Activated naive CD4-positive, alpha-beta T cell treated with anti-CD3 and anti-CD28 coated beads for 36 hours (primary cell): ENCODE measurements at places on chromosomes 11 and 22. TPM values are rescaled to one million over a fixed set of nuclear protein-coding genes. Genes with fewer than 3 reads are reported as not detected.

DNA sequence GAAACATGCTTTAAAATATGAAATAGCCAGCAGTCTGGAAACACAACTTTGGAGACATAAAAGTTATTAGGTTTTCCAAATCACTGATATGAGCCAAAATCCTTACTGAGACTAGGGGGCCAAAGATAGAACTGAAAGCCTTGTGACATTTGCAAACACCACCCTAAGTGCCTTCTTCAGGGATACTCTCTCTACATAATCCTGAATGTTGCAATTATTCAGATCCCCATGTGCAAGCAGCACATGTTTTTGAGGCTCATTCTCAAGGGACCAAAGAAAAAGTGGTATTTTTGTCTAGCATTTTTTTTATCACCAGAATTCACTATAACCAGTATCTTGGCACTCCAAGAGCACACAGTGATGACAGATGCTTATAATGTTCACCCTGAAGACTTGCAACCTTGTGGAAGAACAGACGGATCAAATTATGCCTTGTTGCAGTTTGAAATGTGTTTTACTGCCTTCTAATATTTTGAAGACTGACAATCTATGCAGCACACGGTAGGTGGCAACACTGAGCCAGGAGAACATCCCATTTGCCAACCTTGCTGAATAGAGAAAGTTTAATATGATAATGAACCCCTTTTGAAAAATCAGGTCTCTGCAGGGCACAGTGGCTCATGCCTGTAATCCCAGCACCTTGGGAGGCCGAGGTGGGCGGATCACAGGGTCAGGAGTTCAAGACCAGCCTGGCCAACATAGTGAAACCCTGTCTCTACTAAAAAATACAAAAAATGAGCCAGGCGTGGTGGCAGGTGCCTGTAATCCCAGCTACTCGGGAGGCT lies 78.5 kb downstream of the PLEKHA7 start:
- DNase-seq, result peak; percentile 53

DNA sequence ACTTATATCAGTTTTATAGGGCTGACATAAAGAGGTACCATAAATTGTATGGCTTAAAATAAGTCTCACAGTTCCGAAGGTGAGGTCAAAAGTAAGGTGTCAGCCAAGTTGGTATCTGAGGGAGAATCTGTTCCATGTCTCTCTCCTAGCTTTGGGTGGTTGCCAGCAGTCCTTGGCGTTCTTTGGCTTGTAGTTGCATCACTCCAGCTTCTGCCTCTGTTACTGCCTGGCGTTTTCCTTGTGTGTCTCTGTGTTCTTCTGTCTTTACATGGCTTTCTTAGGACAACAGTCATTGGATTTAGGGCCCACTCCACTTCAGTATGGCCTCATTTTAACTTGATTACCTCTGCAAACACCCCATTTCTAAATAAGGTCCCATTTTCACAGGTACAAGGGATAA lies 16.7 kb downstream of the MMP7 start:
- no peak for DNase-seq

GRCh38 chr11:57301711-57302423 lies 22.9 kb downstream of the TNKS1BP1 start:
- DNase-seq, result no peak

DNA sequence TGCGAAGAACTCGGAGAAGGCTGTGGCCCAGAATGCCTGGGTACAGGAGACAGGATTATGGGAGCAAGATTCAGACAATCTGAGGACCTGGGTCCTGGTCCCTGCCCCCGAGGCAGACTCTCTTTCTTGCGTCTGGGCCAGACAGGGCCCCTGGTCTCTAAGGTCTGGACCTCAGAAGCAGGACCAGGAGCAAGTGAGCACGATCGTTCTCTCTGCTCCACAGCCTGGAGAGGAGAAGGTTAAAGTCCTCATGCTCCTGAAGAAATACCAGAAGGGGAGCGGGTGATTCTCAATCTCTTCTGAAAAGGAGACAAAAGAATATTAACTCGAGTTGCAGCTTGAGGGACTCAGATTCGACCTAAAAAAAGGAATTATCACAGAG lies 349.9 kb downstream of the CADM1 start:
- DNase-seq, result no peak

DNA sequence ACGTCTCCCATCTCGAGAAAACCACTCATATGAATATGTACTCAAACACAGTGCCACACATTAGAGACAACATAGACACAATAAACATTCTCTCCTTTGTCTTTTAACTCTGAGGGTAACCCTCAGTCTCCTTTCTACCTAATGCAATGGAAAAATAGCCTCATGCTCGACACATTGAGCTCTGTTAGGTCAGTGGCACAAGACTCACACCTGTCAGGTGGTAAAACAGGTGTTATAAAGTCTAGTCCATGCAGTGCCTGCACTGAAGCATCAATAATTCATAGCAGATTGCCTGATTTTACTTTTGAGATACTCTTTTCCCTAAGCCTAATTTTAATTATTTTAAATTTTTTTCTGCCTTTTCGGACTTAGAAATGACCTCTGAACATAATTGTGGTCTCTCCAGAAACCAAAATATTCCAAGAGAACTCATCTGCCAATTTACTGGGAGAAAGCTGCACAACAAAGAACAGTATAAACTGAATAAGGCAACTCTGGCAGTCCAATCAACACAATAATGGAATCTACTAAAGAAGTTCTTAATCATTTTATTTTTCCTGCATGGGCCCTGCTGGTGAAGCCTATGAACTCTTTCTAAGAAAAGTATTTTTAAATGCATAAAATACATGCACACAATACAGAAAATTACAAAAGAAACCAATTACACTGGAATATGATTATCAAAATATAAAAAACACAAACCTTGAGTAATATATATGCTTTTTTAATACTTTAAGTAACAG lies 9.9 kb downstream of the RDX start:
- no peak for DNase-seq

DNA sequence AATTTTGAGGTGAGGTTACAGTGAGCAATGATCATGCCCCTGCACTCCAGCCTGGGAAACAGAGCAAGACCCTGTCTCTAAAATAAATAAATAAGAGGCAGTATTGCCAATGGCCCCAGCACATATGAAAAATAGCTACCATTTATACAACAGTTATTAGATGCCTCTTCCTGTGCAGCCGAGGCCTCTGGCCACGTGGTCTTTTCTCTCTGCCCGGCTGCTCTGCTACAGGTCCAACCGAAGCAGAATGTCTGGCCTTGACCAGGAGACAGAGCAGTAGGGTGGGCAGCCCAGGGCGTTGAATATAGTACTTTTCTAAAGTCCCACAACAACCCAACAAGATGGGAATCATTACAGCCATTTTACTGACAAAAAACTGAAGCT lies 12.4 kb upstream of the OAF start:
- DNase-seq, result no peak

DNA sequence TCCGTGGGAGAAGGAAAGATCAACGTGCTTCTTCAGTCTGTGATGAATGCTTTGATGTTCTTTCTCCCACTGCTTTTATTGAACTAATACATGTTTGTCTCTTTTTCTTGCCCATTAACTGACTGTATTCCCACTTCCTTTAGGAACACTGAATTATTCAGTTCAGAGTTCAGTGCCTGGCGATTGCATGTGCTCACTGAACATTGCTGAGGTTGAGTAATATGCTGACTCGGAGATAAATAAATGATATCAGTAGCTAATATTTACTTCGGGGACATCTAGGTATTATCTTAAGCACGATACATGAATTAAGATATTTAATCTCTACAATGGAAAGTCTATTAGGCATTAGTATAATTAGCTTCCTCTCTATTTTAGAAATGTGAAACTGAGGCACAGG lies 102.3 kb upstream of the OR5AK2 start:
- DNase-seq, result no peak

The A4GALT gene
- not detected for total RNA-seq

DNA sequence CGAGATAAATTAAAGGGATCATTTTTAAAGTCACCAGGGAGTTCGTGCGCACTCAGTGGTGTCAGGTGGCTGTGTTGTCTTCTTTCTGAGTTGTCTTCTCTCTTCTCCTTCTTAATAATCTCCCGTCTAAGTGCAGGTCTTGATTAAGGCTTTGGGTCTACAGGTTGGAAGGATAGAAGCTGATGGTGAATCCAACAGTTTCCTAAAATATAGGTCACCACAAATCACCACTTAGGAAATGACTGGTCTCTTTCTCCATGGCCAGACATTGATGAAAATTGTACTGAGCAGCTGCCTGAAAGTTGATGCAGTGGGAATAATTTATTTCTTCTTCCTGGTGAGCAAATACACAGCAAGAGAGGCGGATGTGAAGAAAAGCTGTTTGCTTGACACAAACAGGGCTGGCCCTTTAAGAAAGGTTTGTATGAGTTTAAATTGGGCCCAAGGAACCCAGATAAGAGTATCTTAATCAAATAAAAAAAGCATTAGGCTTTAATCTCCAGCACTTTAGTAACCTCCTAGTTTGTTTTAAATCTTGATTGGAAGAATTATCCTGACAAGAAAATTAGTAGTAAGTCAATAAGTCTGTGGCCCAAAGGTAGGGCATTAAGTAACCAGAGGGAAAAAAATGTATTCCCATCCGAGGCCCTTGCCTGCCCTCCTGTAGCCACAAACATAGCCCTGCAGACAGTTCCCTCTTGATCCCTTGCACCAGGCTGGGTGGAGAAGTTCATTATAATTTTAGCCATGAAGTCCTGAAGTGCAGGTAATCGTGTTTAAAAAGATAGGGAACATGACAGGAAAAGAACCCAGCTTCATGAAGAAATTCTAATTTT lies 245.8 kb downstream of the KIRREL3 start:
- no peak for DNase-seq

The SLC43A3 gene
- total RNA-seq, result 117 TPM

DNA sequence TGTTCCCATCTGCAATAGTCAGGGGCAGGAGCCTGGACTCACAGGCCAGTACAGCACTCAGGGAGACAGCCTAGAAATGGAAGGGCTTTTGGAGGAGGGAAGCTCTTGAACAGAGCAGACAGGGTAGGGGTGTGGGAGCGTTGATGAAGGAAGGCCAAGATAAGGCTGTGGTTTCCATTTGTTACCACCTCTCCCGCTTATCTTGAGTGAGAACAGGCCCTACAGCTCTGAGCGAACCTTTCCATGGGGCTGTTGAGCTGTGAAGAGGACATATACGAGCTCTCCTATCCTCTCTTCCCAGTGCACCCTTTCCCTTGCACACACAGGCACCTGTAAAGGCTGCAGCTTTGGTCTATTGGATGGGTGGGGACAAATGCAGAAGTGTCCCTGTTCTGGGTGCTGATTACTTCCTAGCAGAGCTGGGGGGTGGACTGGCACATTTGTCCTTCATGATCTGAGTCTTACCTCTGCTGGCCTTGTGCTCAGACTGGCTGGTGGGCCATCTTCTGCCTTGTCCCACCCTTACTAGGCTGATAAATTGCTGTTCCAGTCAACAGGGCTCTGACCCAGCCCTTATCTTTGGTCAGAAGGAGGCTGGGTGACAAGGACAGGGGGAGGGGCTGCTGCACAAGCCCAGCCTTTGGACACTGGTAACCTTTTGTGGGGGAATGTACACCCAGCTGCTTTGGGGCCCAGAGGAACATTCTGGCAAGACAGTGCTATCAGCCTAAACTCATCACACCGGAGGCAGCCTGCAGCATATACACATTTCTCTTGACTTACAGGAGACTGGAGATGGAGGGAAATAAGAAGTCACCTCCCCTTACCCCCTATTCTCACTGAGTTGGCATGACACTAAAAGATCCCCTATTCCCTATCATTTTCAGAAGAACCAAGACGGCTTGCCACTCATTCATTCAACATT lies 80.1 kb upstream of the NNMT start:
- DNase-seq, result no peak

The CNTF gene
- total RNA-seq, result 1.1 TPM

- DNase-seq, result no peak
Measured at GRCh38 chr11:35106595-35106994, 32.4 kb upstream of the CD44 start.

GRCh38 chr22:43262990-43263644 lies 76.2 kb upstream of the TTLL12 start:
- DNase-seq, result peak; percentile 47

GRCh38 chr22:41831383-41831782 lies 1.5 kb upstream of the SREBF2 start:
- DNase-seq, result peak; percentile 25

- no peak for DNase-seq
Measured at GRCh38 chr11:35241531-35241930, 102.6 kb downstream of the CD44 start.

The CAVIN3 gene
- total RNA-seq, result 1.5 TPM

- no peak for DNase-seq
Measured at GRCh38 chr11:115321605-115322289, 182.5 kb downstream of the CADM1 start.

GRCh38 chr22:43923631-43924464 lies at the start of gene PNPLA3:
PNPLA3 (plus strand) TSS chr22:43923805; CDS start chr22:43923912, 107 bp downstream.
- peak; percentile 83 for DNase-seq

DNA sequence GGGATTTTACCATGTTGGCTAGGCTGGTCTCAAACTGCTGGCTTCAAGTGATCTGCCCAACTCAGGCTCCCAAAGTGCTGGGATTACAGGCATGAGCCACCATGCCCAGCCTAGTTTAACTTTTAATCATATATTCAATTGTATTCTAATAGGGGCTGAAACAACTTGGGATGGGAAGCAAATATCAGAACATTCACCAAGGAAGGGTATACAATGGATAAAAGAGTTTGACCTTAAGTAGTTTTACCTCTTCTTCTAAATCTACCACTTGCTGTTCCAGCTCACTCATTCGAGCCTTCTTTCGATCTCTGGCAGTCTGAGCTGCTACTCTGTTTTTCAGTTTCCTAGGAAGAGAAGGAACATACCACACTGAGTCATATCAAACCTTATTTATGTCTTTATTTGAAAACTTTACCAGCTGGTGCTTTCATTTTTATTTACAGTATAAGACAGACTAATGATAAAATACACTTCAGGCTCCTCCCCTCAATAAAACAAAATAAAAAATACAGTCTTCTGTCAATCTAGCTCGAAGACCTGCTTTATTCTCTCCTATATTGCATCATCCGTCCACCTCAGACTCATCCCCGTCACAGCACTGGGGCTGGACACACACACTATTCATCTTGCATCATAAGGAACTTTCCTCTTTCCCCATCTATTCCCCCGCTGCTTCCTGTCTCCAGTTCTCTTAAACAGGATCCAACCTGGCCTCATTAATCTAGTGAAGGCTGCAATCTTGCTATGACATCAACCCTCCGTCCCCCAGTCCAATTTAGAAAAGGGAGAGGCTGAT lies 1.4 kb downstream of the XBP1 start:
- DNase-seq, result peak; percentile 67

The DDI1 gene
- total RNA-seq, result not detected

DNA sequence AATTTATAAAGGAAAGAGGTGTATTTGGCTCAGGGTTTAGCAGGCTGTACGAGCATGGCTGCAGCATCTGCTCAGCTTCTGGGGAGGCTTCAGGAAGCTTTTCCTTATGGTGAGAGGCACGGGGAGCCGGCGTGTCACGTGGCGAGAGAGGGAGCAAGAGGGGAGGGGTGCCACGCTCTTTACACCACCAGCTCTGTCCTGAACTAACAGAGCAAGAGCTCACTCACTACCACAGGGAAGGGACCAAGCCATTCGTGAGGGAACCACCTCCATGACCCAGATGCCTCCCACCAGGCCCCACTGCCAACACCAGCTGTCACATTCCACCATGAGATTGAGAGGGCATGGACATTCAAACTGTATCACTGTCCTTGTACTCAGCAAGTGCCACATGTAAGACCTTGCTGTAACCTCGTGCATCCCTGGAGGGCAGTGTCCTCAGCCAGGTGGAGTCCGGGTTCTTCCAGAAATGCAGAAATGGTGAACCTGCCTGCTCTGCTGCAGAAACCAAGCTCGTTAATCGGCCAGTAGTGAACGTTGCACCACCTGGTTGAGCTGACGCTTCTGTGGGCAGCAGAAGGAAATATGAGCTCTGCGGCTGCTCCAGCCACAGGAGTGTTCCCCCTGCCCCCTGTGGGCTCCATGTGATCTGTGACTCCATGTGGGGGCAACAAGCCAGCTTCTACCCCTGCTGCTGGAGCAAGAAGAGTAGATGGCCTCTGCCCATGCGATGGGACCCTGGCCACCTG lies 368.6 kb downstream of the TBC1D22A start:
- no peak for DNase-seq
